H1 (cell line): ENCODE measurements at places on chromosomes 1 and 21. TPM values are rescaled to one million over a fixed set of nuclear protein-coding genes. Genes with fewer than 3 reads are reported as not detected.
A peak's percentile ranks its signal among the peaks of the same experiment; 100 is the strongest.

DNA sequence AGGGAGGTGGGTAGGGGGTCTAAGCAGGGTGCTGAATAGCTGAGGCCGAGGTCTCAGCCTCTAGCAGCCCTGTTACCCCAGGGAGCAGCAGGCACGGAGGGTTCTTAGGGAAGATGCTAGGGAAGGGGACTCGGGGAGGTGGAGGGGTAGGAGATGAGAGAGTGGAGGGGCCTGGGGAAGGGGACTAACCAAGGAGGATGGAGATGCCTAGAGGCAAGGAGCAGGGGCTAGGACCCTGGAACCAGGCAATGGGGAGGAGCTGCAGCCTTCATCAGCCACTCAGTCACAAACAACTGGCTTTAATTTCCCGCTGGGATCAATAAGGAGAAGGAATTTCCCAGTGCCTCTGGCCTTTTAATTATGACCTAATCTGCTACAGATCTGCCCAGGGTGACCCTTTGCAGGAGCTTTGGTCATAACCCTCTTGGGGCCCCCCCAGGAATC lies 2.9 kb upstream of the CRABP2 start:
- peak; percentile 76 for DNase-seq

- no peak for DNase-seq
Observed at GRCh38 chr1:234553240-234554188, 56.5 kb downstream of the IRF2BP2 start.

Gene AIM2
- total RNA-seq = 1.7 and 2.1 TPM in 2 replicates

DNA sequence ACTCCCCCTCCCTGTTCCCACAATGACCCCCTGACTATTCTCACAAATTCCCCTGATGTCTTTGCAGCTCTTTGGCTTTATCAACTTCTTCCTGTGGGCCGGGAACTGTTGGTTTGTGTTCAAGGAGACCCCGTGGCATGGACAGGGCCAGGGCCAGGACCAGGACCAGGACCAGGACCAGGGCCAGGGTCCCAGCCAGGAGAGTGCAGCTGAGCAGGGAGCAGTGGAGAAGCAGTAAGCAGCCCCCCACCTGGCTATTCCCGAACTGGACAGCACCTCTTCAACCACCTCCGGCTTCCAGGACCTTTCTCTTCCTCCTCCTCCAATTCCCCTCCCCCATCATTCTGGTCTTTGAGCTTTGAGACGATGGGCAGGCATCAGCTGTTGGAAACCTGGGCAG lies 4.4 kb upstream of the ATXN7L2 start:
- DNase-seq = no peak
